ENCODE measurements at places on chromosomes 16 and 17.
A peak's percentile ranks its signal among the peaks of the same experiment; 100 is the strongest.

GRCh38 chr17:49358641-49359247 is 3.3 kb downstream of the ZNF652 start:
- no peak for DNase-seq

GRCh38 chr16:84144209-84144858 is 643 bp downstream of the HSDL1 start:
- no peak for DNase-seq

DNA sequence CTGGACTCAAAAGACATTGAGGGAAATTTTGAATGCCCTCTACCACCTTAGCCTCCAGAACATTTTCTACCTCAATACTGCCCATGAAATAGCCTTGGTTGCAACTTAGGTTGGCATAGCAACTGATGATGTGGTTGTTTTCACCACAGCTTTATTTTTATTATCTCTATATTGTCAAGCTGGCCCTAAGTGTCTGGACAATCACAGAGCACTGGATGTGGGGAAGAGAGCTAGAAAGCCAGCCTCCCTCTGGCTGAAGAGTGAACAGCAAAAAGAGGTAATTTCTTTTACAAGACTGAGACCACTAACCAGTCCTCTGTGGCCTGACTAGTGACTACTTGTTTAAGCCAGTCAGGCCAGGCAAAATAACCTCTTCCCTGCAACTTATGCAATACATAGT is 159.6 kb downstream of the HS3ST2 start:
- DNase-seq: no peak

DNA sequence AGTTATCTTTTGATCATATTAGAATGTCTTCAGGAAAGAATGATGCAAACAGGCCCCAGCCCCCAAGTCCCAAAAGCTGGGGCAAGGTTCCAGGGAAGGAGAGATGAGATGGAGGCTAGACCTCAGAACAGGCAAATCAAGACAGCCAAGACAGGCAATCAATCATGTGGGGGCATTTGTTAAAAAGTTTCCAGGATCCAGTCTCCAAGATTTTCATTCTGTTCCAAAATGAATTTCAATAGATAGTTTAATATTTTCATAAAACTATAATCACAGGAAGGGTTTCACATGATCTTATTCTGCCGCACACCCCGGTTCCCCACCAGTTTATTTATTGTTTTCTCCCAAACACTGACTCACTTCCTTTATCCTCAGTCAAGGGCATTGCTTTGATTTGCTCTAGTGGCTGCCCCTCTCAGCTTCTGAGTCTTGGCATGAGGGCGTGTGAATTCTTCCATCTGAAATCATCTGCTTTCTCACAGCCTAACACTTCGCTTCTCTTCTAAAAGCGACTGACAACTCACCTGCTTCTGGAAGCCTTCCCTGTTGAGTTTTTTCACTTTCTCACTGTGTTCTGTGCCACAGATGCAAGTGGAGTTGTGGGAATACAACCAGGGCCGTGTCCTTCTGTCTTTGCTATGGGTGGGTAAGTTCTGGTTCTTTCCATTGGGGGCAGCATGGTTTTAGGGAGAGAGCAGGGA is 12.2 kb upstream of the TERF2 start:
- no peak for DNase-seq

GRCh38 chr17:61478026-61478789 is 26.0 kb downstream of the TBX4 start:
- DNase-seq: peak; percentile 20

GRCh38 chr16:8937803-8938202 is 25.9 kb downstream of the USP7 start:
- DNase-seq: no peak

- no peak for DNase-seq
Observed at GRCh38 chr16:67544844-67545664, 16.4 kb downstream of the RIPOR1 start.

DNA sequence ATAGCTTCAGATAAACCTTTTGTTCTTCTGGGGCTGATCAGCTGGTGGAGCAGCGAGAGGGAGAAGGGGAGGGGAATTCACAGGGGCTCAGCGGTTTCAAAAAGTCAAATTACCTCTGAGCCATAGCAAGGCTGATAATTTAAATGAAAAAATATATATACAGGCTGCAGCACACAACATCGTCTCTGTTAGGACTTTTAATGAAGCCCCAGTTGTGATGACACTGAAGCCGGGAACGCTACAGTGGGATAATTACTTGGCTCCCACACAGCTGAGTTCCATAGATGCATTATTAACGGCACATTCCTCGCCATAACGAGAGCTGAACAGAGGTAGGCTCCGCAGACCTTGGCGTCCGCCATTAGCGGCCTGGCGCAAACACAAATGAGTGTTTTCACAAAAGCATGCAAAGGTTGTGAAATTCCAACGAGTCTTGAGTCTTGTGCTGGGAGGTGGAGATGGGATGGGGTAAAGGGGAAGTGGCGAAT is 216.0 kb downstream of the C16orf78 start:
- no peak for DNase-seq

GRCh38 chr16:89184933-89185794 is 13.6 kb downstream of the CDH15 start:
- DNase-seq: no peak

Measured in suprapubic skin (tissue), 4 donors.